NCI-H1092 (cell line): ENCODE measurements at places on chromosomes 3 and 15.

- DNase-seq, result no peak
Measured at GRCh38 chr15:43808960-43809678, 8.7 kb downstream of the HYPK start.

DNA sequence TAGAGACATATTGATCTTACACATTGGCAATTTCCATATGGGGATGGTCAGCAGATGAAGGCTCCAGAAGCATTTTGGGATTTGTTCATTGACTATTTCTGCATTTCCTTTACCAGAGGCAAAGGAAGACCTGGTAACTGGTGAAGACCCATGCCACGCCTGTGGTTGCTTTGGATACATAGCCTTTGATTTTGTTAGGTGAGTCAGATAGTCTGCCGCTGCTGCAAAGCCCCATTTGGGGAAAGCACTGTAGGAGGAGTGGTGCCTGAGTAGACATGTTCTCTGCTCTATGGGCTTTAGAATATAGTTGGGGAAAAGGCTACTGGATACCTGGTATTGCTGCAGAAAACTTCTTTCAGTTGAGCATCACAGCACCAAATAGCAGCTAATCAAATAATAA lies 56.8 kb downstream of the TFG start:
- DNase-seq, result no peak

DNA sequence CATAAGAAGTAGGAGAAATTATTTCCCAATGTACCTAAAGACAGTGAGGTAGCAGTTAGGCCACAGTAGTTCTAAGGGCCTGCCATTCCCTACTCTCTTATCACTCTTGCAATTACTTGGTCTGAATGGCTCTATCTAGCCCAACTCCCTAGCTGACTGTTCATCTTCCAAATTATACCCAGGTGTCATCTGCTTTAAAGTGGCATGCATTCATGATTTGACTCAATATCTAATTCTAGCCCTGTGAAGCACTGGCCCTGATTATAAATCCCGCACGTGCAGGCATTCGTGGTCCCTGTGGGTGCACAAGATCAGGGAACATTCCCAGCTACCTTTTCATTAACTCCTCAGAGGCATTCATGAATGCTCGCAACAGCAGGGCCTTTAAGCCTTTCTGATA lies 43.1 kb upstream of the ZNF774 start:
- no peak for DNase-seq

GRCh38 chr3:182136008-182136910 lies 424.5 kb downstream of the SOX2 start:
- DNase-seq, result peak; percentile 29

DNA sequence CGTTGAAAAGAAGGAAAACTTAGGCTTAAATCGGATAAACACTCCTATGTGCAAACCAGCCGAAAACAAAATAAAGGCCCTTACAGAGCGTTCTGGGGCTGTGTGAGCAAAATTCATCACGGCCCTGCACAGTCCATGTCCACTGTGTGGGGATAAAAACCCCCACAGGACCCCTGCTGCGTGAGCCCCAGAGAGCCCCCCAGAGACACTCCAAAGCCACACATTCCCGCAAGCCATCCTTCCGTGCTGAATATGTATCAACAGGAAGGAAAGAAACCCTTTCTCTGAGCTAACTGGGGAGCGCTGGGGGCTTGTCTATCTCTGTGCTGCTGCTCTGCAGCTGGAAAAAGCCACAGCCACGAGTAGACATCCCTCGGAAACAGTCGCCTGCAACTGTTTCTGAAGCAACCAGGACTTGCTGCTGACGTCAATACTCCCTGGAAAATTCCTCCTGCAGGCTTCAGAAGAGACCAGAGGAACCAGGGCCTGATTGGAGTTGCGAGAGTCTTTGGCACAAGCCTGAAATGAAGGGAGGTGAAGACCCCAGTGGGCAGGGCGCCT lies 72.7 kb downstream of the NUP210 start:
- DNase-seq, result no peak

DNA sequence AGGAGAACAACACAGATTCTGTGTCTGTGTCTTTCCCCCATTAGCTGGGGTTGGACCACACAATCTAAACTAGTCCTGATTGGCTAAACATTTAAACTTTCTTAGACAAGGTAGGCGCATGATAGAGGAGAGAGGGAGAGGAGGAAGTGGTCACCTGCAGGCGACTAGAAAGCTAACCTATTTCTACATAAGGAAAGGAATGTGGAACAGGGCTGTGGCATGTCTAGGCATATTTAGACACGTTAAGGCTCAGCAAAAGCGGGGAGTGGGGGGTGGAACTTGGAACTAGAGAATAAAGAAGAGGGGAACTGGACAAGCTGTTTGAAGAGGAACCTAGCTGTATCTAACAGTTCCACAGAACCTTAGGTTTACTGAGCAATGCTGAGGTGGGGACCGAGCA lies 12.8 kb downstream of the LRRC28 start:
- DNase-seq, result no peak

DNA sequence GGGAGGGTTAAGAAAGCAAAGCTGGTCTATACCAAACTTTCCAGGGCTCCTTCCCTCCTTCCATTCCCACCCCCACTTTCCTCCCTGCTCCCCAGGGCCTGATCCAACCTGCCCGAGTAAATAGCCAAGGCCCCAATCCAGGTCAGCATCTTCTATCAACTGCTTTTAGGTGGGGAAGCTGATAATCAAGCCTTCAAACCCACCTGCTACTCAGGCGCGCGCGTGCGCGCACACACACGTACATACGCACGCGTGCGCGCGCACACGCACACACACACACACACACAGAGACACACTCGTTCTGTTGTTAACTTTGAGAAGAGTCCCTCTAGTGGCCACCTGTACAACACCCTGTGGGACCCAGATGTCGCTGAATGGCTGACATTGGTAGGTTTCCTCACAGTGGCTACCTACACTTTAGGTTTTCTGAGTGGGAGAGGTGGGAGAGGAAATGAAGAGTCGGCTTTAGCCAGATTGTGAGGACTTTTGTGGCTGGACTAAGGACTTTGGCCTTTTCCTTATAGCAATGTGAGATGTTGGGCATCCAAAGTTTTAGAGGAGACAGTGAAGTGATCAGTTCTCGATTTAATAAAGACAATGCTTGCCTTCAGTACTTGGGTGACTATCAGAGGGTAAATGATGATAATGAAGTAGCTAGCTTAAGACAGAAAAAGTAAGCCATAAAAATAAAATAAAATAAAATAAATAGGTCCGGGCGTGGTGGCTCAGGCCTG lies 179.9 kb upstream of the C2CD4B start:
- DNase-seq, result no peak

- DNase-seq, result no peak
Measured at GRCh38 chr15:75123395-75123794, 78.3 kb upstream of the C15orf39 start.

- DNase-seq, result no peak
Measured at GRCh38 chr15:74897300-74897701, 7.5 kb downstream of the MPI start.

GRCh38 chr15:65084500-65085206 lies 8.1 kb downstream of the KBTBD13 start:
- DNase-seq, result no peak
